GM10248 (cell line): ENCODE measurements at places on chromosomes 13 and 19.
A peak's percentile ranks its signal among the peaks of the same experiment; 100 is the strongest.

DNA sequence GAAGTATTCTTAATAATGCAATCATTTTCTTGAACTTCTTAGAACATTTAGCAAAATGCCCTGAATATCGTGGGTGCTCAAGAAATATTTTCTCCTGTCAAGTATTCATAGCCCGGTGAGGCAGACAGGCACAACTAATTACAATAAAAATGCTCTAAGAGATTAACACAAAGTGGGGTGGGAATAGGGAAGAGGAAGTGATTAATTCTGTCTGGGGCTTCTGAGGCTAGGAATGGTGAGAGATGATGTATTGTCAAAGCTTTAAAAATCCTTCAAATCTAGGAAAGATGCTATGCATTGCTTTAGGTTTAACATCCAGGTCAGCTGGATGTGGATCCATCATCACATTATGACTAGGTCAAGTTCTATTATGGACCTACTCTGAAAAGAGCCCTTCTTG is 66.9 kb upstream of the POSTN start:
- DNase-seq: no peak

- no peak for DNase-seq
Observed at GRCh38 chr13:24740014-24740890, 23.7 kb upstream of the RNF17 start.

DNA sequence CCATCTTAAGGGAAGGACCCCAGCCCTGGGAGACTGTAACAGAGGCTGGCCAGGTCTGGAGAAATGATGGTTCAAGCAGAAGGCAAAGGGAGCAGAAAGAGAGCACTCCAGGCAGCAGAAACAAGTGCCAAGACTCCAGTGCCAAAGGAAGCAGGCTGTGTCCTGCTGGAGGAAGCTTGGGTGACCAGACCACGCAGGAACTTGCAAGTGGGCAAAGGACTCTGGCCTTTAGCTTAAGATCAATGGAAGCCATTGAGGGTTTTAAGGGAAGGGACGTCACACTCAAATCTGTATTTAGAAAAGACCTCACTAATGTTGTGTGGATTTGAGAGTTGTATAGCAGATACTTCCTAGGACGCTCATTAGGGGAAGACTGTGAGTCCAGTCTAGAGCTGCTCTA is 95.5 kb downstream of the MIPEP start:
- no peak for DNase-seq

- no peak for DNase-seq
Observed at GRCh38 chr13:100108913-100109507, 20.1 kb downstream of the PCCA start.

DNA sequence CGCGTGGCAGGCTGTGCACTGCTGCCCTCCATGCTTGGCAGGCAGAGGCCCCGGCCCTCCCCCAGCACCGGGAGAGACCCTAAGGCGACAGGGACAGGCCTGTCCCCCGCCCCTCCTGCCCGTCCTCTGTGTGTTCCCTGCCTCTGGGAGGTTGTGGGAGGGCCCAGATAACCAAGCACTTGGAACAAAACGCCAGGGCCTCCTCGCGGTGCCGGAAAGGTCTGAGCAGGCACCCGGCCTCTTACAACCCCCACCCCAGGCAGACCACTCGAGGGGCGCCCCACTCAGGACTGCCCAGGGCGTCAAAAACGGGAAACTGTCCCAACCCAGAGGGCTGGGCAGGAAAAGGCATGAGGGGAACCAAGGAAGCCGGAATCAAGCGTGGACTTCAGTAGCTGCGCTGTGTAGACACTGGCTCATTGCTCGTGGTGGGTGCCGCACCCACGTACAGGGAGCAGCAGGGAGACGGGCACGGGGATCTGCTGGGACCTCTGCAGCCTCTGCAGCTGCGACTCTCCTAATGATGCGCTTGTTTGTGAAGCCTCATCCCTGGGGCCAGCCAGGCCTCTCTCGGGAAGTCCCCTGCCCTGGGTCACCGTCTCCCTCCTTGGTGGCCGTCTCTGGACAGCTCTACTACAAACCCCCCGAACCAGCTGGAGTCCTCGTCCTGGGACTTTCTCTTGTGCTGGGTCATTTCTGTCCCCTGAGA is 20.0 kb downstream of the GNA11 start:
- no peak for DNase-seq

DNA sequence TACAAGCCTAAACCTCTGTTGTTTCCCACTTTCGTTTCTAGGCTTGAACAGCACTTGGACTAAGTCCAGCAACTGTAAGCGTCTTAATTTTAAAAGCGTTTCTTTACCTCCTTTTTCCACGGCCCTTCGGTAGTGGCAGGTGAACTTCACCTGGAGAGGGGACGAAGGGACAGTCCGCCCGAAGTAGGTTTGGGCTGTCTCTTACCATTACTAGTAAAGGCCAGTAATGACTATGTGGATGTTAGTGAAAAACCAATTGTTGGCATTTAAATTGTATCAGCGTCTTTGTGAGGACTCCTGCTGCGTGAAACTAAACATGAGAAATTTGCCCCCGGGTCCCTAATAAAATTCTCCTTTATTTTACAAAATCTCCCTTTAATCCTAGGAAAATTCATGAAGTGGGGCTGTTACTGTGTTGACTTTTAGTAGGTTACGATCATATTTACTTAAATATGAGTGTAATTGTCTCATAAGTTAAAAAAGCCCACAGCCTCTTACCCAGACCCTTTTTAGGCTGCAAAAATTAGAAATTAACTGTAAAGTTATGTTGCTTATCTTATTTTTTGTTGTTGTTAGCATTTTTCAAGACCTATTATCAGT is 983 bp downstream of the ITM2B start:
- DNase-seq: no peak

- no peak for DNase-seq
Observed at GRCh38 chr19:38360839-38361631, 13.3 kb upstream of the PSMD8 start.

- DNase-seq: no peak
Observed at GRCh38 chr19:13112555-13112954, 4.0 kb downstream of the TRMT1 start.

- no peak for DNase-seq
Observed at GRCh38 chr13:42125046-42125445, 76.6 kb downstream of the DGKH start.

DNA sequence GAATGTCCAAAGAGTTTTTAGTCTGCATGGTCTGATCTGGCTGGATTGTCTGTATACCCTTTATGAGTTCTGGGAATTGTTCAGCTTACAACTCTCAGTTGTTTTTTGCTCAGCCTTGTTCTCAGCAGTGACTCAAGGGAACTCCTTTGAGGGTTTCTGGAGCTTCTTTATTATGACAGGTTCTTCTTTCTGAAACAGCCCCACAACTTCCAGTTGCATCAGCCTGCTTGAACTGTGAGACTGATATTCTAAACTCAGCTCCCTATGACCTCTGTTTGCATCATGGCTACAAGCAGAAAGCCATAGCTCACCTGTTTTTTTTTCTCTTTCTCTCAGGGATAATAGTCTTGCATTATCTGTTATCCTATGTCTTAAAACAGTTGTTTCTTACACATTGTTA is 85.0 kb downstream of the TDRD3 start:
- no peak for DNase-seq

- DNase-seq: no peak
Observed at GRCh38 chr19:5522106-5522505, 45.6 kb downstream of the TINCR start.

GRCh38 chr13:110302997-110303396 is 4.0 kb downstream of the COL4A1 start:
- DNase-seq: no peak

- no peak for DNase-seq
Observed at GRCh38 chr19:50512999-50513745, 541 bp downstream of the ASPDH start.

GRCh38 chr19:42270346-42271044 is 1.4 kb downstream of the CIC start:
- peak; percentile 55 for DNase-seq

- no peak for DNase-seq
Observed at GRCh38 chr13:89269737-89270136, 1598.6 kb downstream of the SLITRK5 start.

GRCh38 chr13:101982903-101983302 is 418.9 kb downstream of the FGF14 start:
- DNase-seq: no peak

- DNase-seq: no peak
Observed at GRCh38 chr19:5074407-5074806, 105.5 kb downstream of the KDM4B start.

DNA sequence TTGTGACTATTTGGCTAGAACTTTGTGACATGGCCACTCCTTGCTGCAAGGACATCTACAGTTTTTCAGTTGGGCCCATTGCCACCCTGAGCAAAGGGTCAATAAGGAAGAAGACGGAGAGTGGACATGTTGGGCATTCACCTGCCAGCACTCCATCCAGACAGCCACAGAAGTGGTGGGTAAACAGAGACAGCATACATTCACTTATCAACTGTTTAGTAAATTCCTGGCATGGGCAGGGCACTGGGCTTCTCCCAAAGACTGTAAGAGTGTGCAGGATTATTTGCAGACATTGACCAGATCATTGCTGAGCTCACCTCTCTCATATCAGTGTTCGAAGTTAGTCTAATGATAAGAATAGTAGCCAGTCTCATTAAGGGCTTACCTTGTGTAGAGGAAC is 29.2 kb downstream of the SIPA1L3 start:
- DNase-seq: no peak

GRCh38 chr13:31885994-31886393 is 145.6 kb upstream of the FRY start:
- DNase-seq: no peak

- DNase-seq: no peak
Observed at GRCh38 chr13:66069570-66069969, 1160.6 kb downstream of the PCDH9 start.

DNA sequence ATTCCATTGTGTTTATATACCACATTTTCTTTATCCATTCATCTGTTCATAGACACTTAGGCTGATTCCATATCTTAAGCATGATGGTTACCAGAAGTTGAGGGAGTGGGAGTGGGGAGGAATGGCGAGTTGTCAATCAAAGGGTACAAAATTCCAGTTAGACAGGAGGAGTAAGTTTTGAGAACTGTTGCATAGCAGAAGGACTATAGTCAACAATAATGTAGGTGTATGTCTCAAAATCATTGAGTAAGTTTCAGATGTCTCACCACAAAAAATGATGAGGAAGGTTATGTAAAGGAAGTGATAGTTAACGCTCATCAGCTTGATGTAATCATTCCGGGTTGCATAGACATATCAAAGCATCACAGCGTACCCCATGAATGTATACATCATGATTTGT is 4.6 kb upstream of the UBL3 start:
- no peak for DNase-seq

DNA sequence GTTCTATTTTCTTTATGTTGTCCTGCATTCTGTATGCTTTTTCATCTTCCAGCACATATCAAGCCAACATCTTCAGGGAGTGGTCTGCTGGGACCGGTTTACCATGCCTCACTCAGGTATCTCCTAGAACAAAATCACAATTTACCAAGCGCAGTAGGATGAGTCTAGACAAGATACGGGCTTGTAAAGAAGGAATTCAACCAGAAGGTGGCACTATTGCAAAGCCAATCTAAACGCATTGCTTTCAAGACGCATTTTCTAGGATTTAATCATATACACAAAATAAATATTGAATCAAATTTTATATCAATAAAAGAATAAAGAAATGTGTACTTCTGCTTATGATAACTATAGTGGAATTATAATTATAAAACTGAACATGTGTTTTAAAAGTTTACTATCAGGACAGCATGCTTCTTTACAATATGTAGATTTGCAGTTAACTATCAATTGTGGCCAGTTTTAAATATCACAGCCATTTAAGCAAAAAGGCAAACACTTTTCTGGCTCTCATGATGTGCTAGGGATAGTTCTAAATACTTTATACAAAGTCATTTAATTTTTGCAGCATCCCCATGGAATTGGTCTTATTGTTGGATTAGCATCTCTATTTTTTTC is 16.1 kb upstream of the TPP2 start:
- peak; percentile 50 for DNase-seq

- DNase-seq: no peak
Observed at GRCh38 chr13:50406831-50407230, 391.6 kb downstream of the KCNRG start.

- DNase-seq: no peak
Observed at GRCh38 chr19:49981603-49982593, 20.9 kb upstream of the SIGLEC11 start.

DNA sequence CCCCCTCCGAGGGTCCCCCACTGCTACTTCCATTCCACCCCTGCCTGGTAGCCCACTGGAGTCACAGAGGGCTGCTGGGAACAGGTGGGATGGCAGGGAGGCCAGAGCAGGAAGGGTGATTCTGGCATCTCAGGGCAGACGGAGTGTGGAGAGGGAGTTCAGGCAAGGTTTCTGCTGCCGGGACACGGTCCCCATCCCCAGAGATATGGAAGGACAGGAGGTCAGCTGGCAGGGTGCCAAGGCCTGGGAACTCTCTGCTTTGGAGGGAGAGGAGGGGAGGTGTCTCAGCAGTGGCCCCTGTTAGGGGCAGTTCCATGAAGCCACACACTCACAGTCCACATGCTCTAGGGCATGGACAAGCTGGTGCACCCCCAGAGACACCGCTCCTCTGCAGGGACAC is 68.1 kb downstream of the CHST8 start:
- DNase-seq: no peak

- DNase-seq: no peak
Observed at GRCh38 chr13:50714891-50715290, 128.6 kb downstream of the DLEU7 start.

GRCh38 chr19:18586306-18586705 is 2.3 kb upstream of the REX1BD start:
- no peak for DNase-seq

DNA sequence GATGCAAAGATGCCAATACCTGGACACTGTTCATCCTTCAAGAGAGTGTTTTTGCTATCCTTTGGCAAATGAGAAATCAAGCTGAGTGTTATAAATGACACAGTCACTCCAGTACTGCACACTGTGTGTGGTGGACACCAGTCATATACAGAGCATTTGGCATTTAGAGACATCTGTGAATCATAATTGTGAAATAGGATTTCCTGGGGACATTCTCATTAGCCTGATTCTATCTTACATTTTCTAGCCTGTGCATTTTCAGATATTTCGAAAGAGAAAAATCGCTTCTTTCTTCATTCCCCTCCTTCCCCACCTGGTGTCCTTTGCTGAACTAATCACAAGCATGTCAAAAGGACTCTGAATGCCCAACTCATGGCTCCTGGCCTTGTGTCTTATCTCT is 781.0 kb upstream of the ARGLU1 start:
- no peak for DNase-seq
